Hindlimb muscle (tissue), 1 donor: ENCODE measurements at places on chromosomes 5 and 9. TPM values are rescaled to one million over a fixed set of nuclear protein-coding genes. Genes with fewer than 3 reads are reported as not detected.

- DNase-seq, result no peak
Measured at GRCh38 chr5:134447815-134448520, 36.3 kb upstream of the CDKN2AIPNL start.

Gene ADAMTS19
- polyA plus RNA-seq, result 15.1 TPM

- no peak for DNase-seq
Measured at GRCh38 chr9:1580215-1580614, 434.9 kb upstream of the SMARCA2 start.

Gene CNTNAP3B
- polyA plus RNA-seq, result 6.3 TPM

Gene ST8SIA4
- 6.7 TPM for polyA plus RNA-seq

GRCh38 chr5:14733661-14734060 lies 69.1 kb downstream of the OTULIN start:
- no peak for DNase-seq

GRCh38 chr5:172002310-172002709 lies 4.1 kb downstream of the FBXW11 start:
- DNase-seq, result no peak

GRCh38 chr9:115413304-115413703 lies 295.3 kb upstream of the TNC start:
- DNase-seq, result no peak

Gene TRPM3
- 0.25 TPM for polyA plus RNA-seq

DNA sequence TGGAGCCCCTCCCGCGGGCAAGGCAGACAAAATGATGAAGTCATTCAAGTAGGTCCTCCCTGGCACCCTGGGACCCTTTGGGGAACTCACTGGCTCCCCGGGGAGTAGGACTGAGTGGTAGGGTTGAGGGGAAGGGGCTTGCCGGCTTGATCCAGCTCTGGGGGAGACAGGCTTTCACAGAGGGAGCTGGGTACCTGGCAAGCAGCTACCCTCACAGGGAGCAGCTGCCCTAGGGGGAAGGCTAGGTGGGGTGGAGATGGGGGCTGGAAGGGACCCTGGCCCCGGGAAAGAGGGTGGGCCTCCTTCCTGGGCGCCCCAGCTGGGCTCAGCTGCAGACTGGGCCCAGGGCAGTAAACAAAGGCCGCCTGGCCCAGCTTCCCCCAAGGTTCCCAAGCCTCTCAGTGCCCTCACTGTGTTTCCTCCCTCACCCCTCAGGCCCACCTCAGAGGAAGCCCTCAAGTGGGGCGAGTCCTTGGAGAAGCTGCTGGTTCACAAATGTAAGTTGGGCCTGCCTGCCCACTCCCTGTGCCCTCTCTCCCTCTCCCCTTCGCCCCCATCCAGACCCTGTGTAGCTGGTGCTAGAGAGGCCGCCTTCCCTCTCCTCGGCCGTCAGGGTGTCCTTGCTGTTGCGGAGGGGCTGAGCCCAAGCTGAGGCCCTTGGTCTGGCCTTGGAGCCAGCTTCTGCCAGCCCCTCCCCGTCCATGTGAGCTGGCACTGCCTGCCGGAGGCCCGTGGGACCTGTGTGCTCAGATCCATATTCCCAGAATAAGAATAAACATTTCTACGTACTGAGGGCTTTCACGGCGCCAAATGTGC lies 131.2 kb downstream of the RGS3 start:
- DNase-seq, result no peak

Gene KIF27
- 7.3 TPM for polyA plus RNA-seq

GRCh38 chr5:145723516-145723915 lies 111.6 kb downstream of the PRELID2 start:
- DNase-seq, result no peak

Gene STKLD1
- polyA plus RNA-seq, result 1.5 TPM

Gene ORM2
- polyA plus RNA-seq, result 0.37 TPM

- DNase-seq, result no peak
Measured at GRCh38 chr9:121050128-121050988, at the start of gene C5. TSS of gene C5 (minus strand) at chr9:121050275. CDS start at chr9:121050246, 29 bp downstream.

Gene ADAMTS16
- 7.4 TPM for polyA plus RNA-seq

Gene OR13C2
- polyA plus RNA-seq, result not detected

GRCh38 chr5:76736679-76737556 lies 21.0 kb downstream of the F2R start:
- DNase-seq, result peak; percentile 63

Gene SLC1A3
- 23.2 TPM for polyA plus RNA-seq

DNA sequence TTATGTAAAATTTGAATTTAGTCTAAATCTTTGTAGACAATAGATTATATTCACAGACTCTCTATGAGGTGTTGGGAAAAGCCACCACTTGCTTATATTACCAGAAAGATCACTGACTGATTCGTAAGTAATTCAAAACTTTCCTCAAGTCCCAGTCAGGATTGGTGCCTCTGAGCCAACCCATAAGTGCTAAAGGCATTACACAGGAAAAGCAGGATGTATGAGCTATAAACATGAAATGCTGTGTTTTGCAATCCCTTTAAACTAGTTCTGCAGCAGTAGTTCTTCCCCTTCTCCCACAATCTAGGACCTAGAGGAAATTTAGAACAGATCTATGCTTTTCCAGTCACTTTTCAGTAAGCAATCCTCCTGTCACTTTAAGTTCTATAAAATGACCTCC lies 48.0 kb downstream of the SHLD3 start:
- DNase-seq, result no peak

GRCh38 chr9:37994639-37995347 lies 74.2 kb downstream of the SHB start:
- DNase-seq, result peak; percentile 75

Gene DRD1
- polyA plus RNA-seq, result not detected

DNA sequence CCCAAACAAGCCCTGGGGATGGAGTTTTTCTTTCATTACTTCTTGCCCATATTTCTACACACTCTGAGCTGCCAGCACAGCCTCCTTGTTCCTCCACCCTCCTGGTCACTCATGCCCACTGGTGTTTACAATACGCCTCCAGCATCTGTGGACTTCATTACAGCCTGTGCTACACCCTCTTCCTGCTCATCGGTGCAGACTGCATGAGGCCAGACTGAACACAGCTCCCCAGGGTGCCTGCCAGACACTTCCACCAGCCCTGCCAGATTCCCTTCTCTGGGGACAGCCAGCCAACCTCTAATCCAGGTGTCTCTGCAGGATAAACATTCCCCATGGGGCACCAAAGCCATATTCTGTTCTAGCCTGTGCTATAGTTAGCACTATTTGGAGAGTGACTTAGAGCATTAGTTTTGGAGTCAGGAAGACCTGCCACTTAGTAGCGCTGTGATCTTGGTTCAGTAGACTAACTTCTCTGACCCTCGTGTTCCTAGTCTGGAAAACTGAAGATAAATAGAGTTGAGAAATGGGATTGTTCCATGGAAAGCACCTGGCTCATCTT lies 163.8 kb upstream of the KLF4 start:
- DNase-seq, result no peak

GRCh38 chr5:175778951-175779503 lies 92.4 kb upstream of the CPLX2 start:
- DNase-seq, result no peak

DNA sequence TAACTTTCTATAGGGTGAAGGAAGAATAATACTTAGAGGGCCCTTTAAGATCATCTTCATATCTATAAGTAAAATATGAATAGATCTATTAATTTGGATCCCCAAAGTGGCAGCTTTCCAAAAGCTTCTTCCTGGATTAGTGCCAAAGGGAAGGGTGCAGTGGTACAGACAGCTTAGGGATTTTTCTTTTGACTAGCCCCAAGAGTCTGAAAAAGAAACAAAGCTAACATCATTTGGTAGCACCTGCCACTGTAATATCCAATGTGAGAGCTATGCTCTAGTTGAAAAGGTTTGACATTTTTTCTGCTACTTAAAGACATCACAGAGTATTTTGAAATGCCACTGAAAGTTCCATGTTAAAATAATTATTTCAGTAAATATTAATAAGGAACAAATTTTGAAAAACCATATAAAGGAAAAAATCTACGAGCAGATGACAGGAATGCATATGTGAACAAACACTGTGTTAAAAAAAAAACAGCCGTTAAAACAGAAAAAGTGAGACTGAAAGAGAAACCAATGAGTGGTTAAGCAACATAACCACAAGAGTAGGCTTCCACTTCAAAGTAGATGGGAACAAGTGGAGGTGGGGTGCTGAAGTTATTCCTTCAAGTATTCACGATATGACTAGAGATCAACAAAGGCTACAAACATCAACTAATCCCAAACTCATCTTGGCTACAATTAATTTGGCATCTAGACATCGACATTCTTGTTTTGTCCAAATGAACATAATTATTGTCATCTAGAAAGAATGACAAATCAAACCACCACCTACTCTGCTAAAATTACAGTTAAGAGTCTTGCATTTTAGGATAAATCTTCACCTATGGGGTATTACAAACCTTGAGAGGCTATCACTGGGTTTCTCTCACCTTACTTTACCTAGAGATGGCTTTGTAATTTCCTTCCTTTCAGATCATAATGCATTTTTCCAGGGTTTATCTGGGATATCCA lies 137.5 kb downstream of the CPLANE1 start:
- DNase-seq, result no peak

DNA sequence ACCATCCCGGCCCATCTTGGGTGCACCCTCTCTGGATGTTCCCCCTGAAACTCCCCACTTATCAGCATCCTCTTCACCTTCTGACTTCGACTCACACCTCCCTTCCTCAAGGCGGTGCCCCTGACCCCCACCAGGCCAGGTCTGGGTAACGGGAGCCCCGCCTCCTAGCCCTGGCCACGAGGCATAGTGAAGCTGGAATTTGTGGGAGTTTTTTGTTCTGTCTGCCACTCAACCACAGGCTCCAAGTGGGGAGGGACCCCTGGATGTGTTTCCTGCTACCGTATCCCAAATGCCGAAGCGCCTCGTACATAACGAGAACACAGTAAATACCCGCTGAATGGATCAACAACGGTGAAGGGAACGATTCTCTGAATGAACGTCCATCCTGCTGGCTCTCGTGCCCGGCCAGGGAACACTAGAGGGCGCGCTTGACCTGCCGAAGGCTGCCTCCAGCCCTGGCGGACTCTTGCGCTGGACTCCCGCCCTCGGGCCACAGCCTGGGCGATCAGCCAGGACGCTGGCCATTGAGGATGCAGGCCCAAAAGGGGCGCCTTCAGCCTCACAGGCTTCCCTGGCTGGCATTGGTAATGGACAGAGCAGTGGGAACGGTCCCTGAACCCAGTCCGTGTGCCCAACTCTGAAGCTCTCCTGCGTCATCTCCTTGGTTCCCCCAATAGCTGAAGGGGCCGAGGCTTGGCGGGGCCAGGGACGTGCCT lies 47.3 kb upstream of the PHYKPL start:
- peak; percentile 77 for DNase-seq

Gene PTPDC1
- 7.2 TPM for polyA plus RNA-seq

DNA sequence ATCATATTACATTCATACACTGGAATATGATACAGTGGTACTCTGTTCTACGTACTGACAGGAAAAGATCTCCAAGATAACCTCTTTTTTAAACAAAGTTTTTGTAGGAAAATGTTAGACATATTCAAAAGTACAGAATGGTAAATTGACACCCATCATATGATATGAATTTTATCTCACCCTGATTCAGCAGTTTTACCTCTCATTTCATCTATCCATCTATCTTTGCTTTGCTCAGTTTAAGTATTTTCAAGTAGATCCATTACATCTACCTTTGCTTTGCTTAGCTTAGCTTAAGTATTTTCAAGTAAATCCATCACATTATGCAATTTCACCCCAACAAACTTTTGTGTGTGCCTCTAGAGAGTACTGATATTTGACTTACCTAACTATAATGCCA lies 14.3 kb downstream of the CCDC112 start:
- DNase-seq, result no peak

Gene IFNA2
- polyA plus RNA-seq, result not detected

DNA sequence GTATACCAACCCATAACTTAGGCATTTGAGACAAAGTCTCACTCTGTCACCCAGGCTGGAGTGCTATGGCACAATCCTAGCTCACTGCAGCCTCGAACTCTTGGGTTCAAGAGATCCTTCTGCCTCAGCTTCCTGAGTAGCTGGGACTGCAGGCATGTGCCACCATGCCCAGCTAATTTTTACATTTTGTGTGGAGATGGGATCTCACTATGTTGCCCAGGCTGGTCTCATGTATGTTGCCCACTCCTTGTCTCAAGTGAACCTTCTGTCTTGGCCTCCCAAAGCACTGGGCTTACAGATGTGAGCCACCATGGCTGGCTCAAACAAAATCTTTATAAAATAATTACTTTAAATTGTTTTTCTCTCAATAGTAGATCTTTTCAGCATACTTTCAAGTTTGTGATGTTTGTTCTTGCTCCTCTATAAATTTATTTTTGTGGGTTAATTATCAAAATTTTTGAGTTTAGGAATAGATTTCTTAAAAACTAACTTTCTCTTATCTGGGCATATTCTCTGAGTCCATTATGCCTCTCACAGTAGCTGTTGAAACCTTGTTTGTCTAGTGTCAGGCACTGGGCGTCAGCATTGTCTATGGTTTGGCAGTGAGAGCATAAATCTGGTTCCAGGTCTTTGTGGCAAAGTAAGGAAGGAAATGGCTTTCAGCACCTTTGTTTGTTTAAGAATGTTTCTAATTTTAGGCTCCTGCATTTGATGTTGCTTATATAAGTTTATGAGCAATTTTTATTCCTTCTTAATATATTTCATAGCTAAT lies 38.7 kb downstream of the NLN start:
- no peak for DNase-seq

DNA sequence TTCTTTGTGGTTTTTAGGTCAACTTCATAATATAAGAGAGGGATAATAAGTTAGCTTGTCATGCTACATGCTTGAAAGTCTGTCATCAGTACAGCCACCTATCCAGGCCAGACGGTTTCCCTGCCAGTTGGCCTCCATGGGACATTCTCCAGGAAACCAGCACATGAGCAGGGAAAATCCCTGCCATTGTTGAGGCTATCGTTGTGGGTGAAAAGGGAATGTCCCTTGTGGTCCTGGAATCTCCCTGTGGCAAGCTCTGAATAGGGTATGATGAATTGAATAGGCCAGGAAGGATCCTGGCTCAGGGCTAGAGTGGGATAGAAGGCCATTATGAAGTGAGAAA lies 12.3 kb downstream of the F2RL1 start:
- no peak for DNase-seq

Gene NIPAL4
- polyA plus RNA-seq, result 0.22 TPM

- DNase-seq, result no peak
Measured at GRCh38 chr5:135102716-135103574, 68.9 kb upstream of the PITX1 start.

Gene DBH
- 0.54 TPM for polyA plus RNA-seq

Gene OBP2B
- polyA plus RNA-seq, result not detected

- DNase-seq, result peak; percentile 84
Measured at GRCh38 chr9:34654323-34655051, 2.5 kb downstream of the IL11RA start.

DNA sequence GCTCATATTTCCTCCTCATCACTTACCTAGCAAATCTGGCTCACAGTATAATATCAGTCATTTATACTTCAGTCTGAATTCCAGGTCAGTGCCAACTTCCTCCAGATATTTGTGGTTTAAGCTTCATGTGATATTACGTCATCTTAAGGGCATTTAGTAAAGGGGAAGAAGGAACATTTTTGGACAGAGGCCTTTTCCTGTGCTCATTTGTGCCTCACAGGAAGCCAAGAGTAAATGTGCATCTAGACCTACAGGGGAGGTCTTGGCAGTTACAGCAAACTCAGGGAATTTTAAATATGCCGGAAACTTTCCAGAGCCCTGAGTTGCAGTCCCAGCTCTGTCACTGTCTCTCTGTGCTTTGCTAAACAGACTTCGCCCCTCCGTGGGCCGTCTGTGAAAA lies 12.3 kb upstream of the KCNIP1 start:
- peak; percentile 62 for DNase-seq

GRCh38 chr9:110078604-110079003 lies 129.4 kb downstream of the C9orf152 start:
- DNase-seq, result no peak

Gene BARHL1
- polyA plus RNA-seq, result not detected

- no peak for DNase-seq
Measured at GRCh38 chr5:103706939-103707682, 144.5 kb upstream of the NUDT12 start.
